ENCODE measurements at places on chromosomes 3 and 15.
A peak's percentile ranks its signal among the peaks of the same experiment; 100 is the strongest.

GRCh38 chr15:33119865-33120264, 74.6 kb downstream of the FMN1 start:
- no peak for DNase-seq

GRCh38 chr3:12869035-12869621, 27.8 kb upstream of the RPL32 start:
- peak; percentile 48 for DNase-seq

- no peak for DNase-seq
Observed at GRCh38 chr3:160003520-160004128, 15.0 kb downstream of the IL12A start.

DNA sequence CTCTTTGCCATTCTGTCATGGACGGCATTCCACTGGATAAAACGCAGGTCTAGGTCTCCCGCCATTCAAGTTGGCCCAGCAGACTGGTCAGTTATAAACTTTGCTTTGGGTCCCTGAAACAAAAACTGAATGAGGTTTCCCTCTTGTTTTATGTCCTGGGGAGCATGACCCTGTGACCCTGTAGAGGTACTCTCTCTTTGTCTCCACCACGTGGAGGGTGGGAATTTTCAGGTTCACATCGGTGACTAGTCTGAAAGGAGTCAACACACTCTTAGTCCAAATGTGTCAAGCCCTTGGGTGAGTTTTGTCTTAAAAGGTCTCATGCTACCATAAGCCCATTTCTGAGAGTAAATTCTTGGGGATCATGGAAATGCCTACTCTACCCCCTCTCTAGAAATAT, 139.9 kb downstream of the PLCH1 start:
- no peak for DNase-seq

GRCh38 chr15:92683511-92683834, 27.9 kb upstream of the FAM174B start:
- DNase-seq = peak; percentile 29

DNA sequence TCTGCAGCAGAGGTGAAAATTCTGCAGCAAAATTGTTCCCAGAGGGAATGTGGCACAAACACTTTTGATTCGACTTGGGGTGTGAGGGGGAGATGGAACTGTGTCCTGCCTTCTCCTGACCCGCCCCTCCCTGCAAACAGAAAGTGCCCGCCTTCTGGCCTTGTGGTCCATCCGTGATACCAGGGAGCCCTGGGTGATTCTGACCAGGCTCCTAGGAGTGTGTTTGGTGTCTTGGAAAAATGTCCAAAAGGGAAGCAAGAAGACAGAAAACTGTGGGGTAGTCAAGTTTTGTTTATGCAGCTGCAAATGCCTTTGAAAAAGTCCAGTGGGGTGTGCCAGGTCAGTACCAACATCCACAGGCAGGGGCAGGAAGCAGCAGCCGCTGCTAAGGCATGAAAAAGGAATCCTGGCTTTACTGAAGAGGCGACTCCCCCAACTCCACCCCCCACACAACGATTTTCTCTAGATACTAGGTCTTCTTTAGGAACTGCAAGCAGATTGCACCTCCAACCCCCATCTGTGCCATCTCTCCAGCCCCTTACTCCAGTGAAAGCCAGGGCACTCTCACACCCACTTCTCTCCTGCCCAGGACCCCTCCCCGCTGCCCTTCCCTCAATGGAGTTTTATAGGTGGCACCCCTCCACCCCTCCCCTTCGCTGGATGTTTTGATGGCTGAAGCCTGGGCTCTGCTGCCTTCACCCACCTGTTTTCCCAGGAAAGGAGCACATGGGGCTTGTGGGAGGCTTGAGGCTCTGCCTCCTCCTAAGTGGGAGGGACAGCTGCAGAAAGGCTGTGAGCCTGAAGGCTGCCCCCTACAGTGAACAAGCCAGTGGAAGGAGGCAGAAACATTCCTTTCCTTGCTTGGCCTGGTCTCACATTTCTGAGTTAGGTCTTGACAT, 82.4 kb upstream of the HERC1 start:
- no peak for DNase-seq

GRCh38 chr15:90913398-90913944, 10.4 kb downstream of the MAN2A2 start:
- no peak for DNase-seq

GRCh38 chr3:142931222-142931621, 32.3 kb downstream of the PAQR9 start:
- DNase-seq = peak; percentile 20

- peak; percentile 75 for DNase-seq
Observed at GRCh38 chr15:73240866-73241499, 127.8 kb downstream of the HCN4 start.

GRCh38 chr3:30632065-30632464, 25.7 kb downstream of the TGFBR2 start:
- DNase-seq = no peak

Data from T47D (cell line).